CMK (cell line): ENCODE measurements at places on chromosomes 6 and 20.

DNA sequence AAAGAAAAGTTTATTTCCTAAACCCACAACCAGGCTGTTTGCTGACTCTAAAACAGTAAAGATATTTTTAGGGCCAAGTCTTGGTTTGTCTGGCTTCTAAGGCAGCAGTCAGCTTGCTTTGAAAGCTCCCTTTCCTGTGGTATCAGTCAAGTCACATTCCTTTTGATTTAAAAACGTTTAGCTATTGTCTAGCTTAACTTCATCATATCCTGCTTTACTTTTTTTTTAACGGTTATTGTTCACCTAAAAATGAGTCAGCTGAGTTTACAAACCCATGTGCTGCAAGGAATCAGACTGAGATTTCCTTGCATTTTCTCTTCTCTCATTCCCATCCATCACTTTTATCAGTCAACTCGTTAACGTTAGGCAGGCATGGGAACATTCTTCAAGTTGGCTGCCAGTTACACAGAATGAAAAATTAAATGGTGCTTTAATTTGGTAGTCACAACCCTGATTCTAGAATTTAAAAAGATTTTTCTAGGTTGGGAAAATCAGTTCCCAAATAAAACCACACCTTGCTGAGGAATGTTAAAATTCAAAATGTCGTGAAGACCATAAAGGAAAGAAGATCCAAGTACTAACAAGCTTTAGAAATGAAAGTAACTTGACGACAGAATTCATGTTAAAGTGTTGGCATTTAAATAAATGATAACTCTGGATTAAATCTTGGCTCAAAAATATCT, 45.9 kb downstream of the ELOVL5 start:
- no peak for DNase-seq

DNA sequence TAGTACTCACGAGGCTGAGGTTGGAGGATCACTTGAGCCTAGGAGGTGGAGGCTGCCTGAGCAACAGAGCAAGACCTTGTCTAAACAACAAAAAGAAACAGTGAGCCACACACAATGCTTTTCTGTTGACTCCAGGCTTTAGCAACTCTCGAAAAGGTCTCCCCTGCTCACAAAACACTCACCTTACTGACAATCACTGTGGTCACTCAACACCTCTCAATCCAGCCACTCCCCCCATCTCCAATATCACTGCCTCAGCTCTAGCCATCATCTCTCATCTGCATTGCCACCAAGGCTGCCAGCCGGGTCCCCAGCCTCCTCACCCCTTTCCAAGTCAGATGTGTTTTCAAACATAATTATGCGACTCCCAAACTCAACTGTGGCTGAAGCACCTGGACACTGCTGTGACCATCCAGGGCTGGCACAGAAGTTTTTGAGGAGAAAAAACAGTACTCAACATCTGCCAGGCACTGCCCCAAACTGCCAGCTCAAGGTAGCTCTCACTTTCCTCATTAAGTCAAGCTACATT, 218.0 kb upstream of the ARID1B start:
- no peak for DNase-seq

- no peak for DNase-seq
Observed at GRCh38 chr6:152248980-152249379, 388.2 kb downstream of the SYNE1 start.

GRCh38 chr6:118377711-118378414, 170.2 kb upstream of the PLN start:
- no peak for DNase-seq

- no peak for DNase-seq
Observed at GRCh38 chr6:30063315-30063714, 2.2 kb downstream of the POLR1H start.

DNA sequence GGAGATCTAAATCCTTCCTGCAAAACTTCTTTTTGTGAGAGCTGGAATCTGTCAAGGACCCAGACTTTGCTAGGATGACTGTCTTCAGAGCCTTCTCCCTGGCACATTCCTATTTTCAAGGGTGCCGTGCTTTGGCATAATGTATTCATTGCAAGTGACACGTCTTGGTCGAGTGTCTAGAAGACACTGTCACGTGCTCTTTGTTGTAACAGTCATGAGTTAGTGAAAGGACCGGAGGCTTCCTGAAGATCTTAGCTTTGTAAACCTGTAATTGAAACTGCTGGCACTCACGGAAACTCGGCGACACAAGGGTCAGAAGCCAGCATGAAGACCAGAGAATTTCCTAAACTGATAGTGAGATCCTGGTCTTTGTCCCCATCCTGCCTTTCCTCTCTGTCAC, 19.7 kb upstream of the TAGAP start:
- no peak for DNase-seq

DNA sequence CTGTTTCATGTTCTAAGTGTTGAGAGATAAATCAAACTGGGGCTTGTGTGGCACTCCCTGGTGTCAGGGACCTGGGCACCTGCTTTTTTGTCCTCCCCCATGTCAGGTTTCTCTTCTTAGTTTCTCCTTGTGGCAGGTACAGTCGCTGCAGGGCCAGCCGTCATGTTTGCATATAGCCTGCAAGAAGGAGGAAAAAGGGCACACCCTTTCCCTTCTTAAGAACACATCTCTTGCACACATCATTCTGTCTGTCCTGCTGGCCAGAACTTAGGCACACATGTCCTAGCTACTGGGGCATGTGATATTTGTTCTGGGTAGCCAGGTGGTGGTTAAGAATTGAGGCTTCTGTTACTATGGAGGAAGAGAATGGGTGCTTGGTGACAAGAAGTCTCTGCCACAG, 27.9 kb downstream of the CDC5L start:
- no peak for DNase-seq

DNA sequence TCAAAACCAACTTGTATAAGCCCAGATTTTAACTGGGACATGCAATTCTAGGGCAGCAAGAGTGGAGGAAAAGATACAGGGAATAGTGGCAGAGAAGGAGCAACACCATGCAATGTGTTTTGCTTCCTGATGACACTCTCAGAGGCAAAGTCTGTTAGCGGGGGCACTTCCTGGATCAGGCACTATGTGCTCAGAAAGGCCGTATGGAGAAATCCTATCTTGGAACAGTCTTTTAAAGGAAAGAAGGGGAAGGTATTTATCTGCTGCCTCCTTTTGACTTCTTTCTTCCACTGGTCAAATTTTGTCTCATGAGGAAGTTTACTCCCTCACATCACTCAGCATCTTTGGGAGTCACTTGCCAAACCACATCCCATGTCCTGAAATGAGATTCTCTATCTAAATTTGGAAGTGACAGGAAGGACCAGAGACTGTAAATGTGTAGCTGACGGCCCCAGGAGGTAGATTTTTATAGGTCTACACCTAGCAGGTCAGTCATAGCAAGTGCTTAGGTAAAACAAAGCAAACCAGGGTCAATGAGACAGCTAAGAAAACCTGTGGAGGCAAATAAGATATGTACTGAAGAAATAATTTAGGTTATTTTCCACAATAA, 91.7 kb upstream of the ELOVL5 start:
- no peak for DNase-seq
